ENCODE measurements at places on chromosomes 4 and X.

DNA sequence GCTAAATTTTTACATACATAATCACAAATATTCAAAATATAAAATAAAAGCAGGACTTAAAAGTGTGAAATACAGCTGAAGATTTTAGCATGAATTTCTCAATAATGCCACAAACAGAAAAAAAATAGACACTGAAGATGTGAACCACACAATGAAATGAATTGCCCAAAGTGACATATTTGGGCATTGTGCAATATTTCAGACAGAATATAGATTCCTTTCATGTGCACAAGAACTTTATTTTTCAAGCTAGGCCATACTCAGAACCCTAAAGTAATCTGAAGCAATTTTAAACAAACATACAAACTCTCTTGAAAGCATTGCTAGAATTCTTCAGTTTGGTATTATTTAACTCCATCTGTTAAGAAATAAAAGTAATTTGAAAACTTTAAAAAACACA lies 764.1 kb downstream of the STIM2 start:
- DNase-seq: no peak

GRCh38 chr4:118034053-118034785 lies at the start of gene NDST3:
Gene NDST3, plus strand, starts transcription at chr4:118034486. Its CDS starts 19,425 bp downstream, at chr4:118053911.
- no peak for DNase-seq

DNA sequence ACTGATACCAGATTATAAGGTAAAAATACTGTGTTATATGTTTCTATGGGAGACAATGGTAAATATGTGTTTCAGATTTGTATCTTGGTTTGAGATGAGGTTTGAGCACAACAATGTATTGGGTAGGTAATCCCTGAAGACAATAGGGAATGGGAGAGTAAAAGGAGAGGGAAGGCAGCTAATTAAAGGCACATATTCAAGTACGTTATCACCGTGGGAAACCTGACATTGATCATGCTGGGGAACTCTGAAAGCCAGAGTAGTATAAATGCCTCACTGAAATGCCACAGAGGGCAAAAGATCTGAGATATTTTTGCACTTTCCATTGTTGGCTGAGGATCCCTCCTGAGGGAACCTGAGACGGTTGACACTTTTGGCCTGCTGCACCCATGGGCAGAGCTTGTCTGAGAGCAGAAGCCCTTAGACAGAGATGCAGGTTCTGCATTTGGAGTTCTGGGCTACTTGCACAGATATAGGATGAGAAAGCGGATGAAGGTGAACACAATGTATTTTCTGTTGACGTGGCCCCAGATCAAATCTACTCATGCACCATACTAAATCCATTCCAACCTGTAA lies 506.7 kb downstream of the PCDH18 start:
- DNase-seq: no peak

DNA sequence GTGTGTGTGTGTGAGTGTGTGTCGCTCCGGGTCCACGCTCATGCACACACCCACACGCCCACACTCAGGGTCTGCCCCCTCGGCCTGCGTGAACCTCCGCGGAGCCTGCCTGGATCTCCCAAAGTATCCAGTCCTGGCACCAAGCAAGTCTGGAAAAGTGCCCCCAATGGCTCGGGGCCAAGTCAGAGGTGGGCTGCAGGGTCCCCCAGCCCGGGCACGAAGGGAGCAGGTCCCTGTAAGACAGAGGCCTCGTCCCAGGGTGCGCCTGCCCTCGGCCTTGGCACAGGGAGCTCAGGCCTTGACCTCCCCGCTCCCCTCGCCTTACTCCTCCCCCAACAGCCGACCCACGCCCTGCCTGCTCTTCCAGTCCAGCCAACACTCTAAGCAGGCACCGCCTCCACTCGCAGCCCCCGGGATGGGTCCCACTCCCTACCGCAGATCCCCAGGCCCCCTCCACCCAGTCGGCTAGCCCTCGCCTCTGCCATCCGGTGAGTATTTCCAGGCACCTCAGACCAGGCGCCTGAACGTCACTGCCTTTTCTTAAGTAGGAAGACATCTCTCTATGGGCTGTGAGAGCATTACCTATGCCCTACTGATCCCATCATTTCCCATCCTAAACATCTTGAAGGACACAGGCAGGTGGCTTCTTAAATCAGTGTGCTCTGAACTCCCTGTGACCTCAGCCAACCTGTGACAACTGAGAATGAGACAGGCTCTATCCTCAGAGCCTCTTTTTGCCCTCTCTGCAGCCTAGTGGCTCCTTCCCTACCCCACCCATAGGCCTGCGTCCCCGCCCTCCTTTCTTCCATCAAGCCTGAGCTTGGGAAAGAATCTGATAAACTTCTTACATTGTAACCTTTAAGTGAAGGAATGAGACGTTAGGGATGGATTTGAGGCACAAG lies 704 bp downstream of the FAM114A1 start:
- DNase-seq: no peak

- no peak for DNase-seq
These were observed 623.5 kb upstream of the GNPDA2 start for GRCh38 chr4:45349859-45350258.

All from stimulated activated CD4-positive, alpha-beta T cell treated with anti-CD3 and anti-CD28 coated beads, Interleukin-1b, Interleukin-23, amount 100 ng/mL, for 1 hour (primary cell).